ENCODE measurements at places on chromosomes 6 and 20.

DNA sequence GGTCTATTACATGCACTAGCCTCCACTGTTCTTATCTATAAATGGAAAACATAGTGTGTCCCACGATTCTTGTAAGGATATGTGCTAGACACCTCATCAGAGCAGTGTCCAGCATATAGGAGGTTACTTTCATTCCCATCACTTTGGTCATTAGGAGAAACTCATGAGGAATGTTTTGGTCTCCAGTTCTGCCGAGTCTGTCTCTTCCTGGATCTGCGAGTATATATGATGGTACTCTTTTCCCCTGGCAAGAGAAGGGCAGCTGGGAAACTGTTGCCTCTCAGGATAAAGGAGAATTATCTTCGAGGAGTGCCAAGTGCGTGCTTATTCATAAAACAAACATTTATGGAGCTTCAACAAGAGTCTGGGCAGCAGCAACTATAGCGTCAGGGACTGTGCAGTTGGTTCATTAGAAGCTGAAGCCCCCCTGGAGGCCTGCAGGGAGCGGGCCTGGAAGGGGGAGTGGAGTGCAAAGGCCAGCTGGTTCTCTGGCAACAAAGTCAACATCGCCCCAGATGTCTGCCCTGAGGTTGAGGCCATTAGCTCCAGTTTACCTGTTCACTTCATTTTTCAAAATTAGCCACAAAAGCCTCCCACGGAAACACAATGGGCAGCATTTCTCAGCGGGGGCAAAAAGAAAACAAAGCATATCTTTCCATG lies 811.9 kb downstream of the MAFB start:
- DNase-seq: peak; percentile 6

- no peak for DNase-seq
Observed at GRCh38 chr6:11065436-11066202, 21.5 kb upstream of the ELOVL2 start.

DNA sequence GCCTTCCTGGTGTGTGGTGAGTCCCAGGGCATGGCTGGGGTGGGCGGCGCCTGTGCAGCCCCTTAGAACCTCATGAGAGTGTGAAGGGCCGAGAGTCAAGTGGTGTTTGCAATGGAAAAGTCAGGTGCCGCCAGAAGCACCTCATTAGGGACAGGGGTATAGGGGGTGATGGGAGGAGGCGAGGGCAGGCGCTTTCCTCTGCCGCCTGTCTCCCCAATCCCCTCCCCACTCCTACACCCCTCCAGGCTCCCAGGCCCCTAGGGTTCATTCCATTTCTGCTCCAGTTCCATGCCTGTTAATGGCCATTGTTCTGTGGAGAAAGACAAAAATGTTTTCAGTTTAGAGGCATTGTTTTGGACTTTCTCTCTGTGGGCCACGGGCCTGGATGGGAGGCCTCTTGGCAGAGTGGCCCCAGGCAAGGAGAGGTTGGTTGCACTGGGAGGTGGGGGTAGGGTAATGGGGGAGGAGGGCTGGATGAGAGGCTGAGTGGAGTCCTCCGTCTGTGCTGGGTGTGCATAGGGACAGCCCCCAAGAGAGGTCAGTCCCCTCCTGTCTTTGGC lies 21.4 kb upstream of the SCUBE3 start:
- DNase-seq: no peak

- DNase-seq: no peak
Observed at GRCh38 chr20:57619051-57619831, 985 bp downstream of the ZBP1 start.

DNA sequence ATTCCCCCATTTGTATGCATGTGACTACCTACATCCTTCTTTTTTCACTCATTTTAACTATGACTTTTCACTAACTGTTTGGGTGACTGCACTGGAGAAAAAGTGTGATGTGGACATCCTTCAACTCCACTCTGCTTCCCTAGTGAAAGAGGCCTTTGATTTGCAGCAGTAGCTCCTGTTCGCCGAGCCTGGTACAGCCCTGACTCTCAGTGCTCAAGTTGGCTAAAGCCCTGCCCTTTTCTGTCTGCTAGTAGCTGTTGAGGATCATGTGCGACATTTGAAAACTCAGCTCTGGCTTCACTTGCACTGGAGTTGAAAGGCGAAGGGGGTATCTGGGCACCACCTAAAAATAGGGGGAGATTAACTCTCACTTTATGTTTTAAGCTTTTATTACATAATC lies 42.1 kb downstream of the DAAM2 start:
- no peak for DNase-seq

DNA sequence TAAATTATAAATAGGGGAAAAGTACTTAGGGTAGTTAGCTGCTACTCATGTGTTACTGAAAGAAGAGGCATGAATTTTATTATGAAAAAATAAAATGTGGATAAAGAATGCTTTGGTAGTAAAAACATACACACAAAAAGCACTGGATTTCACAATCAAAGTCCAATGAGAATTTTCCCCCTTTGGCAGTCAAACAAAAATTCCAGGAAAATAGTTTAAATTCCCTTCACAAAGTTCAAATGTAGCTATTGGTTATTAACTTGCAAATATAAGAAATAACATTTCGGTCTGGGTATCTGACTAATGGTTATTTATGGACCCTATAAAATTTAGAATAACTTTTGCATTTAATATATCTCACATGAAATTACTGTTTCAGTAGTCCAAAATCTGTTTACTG lies 210.4 kb downstream of the FOXC1 start:
- no peak for DNase-seq

DNA sequence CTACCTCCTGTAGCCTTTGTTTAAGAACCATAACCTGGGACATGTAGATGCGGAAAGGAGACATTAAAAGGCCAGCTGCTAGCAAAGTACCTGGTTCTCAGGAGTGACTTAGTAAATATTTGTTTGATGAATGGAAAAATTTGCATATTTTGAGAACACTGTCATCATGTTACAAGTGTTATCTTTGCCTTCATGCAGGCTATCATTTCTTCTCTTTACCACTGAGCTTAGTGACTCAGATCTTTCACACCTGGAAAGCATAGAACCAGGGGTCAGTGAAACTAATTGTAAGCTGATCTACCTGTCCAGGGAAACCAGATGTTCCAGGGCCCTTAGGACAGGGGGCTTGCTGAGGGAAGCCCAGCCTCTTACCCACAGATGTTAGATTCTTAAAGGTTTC lies 5.4 kb downstream of the ZFP57 start:
- DNase-seq: peak; percentile 40

DNA sequence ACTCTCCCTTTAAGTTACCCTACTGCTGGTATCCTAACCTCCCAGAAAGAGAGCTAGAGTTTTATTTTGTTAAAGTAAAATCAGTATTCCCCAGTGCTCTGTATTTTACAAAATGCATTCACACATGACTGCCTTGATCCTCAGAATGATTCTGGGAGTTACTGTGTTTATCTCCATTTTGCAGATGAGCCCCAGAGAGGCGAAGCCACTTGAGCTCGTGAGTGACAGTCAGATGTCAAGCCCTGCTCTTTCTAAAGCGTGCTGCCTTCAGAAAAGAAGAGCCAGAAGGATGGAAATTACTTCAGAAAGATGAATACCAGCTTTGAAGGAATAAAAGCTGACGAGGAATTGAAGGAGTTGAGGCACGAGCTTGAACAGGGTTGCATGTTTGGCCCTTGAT lies 14.1 kb upstream of the OSER1 start:
- no peak for DNase-seq

DNA sequence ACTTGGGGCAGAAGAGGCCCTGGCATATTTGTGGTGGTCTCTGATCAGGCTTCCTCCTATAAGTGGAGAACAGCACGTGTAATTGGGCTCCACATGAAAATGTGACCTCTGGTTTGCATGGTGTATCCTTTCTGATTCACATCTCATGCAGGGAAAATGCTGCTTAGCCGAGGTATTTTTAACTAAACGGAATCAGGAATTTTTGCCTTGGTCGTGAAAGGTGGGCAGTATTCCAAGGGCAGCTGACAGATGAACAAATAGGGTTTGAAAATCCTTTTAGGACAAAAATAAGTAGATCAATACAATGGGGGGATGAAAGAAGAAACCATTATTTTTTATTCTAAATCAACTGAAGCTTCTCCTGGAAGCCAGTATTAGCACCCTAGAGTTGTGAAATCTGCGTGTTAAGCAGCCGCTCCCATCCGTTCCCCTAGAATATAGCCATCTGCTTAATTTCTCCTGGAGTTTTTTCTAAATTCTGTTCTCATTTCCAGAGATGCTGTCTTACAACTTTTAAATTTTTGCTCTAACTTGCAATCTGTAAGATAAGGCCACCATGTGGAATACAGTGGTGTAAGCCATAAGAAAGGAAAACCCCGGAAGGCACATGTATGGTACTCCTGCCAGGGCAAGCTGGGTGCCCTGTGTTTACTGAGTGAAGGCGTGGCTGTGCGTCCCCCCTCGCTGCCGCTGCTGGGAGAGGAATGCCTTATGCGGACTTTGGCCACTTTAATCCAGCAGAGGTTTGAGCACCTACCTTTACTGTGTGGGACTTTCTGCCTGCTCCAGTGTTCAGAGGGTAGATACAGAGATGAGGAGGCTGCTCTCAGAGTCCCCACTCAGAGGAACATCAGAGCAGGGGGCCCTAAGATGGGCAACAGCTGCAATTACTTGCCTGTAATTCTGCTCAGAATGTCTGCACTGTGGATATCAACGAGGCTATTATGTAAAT lies 52.4 kb downstream of the SYNJ2 start:
- DNase-seq: no peak

DNA sequence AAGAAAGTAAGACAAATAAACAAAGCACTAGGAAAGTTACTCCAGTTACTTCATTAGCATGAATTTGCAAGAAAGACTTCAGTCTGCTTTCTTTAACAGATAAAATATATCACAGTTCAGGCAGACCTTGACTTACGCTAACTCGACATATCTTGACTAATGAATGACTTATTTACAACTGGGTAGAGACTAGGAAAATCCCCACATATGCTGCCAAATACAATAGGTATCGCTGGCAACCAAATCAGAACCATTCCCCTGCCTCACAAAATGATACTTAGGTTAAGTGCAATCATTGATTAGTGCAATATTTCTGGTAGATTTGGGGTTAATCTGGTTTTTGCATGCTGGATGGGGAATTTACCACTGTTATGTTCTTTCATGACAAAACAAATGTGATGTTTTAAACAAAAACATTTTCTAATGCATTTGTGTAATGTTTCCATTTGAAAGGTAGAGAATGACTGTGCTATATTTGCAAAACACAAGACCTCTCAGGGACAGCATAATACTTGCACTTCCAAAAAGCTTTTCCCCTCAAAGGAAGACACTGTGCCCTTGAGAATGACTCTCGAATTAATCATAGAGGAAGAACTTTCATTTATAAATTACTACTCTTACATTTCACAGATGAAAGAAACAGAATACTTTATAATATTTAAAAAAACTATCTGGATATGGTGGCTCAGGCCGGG lies 101.6 kb downstream of the PRKN start:
- DNase-seq: no peak

GRCh38 chr6:71383901-71384489 lies 95.4 kb downstream of the OGFRL1 start:
- no peak for DNase-seq

DNA sequence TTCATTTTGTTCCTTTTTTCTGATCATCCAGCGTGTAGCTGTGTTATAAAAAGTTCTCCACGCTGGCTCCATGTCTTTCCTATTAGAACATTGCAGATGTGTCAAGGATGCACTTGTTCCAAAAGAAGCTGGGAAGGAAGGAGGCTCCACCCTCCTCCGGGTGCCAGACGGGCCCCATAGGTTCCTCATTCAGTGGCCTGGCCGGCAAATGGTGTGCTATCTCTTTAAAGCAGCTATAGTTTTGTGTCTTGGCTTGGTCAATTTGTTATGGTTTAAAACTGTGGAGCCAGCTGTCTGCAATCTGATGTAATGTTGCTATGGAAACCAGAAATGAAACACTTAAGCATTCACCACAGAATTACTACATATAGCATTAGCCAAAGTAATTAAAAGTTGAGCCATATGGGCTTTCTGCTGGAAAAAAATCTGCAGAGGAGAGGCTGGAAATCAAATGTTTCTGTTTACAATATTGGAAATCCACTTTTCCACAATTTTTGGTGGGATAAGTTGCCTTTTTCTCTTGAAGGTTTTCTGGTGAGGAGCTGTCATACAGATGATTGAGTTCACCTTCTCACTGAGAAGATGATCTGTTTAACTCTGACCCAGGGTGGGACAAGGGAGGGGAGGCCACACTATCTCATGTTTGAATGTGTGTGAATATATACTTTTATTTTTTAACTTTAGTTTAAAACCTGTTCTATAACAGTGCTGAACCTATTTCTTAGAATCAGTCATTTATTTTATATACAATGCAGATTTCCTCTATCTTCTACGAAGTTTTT lies 167.4 kb downstream of the SASH1 start:
- DNase-seq: peak; percentile 45

GRCh38 chr6:15132854-15133670 lies 112.8 kb upstream of the JARID2 start:
- DNase-seq: no peak

- DNase-seq: no peak
Observed at GRCh38 chr6:29563435-29563965, 4.0 kb upstream of the UBD start.

DNA sequence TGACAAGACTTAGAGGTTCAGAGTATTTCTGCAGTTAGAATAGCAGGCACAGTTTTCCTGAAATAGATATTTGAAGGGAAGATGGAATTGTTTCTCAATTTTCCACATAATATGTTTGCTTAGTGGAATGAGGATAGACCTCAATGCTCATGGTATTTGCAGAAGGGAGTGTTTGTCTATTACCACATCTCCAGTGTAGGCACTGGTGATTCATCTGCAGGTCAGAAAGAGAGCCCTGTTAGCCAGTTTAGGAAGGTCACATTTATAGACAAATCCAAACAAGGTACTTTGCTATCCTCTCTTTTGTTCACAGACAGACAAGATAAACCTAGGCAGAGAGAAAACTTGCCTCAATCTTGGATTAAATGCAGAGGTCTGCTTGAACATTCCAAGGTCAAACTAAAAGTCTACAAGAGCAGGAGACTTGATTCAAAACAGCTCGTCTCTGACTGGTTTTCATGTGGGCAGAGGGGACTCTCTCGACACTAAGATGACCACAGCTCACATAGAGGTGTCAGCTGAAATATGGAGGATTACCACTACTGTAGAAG lies 22.8 kb downstream of the ISM1 start:
- DNase-seq: no peak

DNA sequence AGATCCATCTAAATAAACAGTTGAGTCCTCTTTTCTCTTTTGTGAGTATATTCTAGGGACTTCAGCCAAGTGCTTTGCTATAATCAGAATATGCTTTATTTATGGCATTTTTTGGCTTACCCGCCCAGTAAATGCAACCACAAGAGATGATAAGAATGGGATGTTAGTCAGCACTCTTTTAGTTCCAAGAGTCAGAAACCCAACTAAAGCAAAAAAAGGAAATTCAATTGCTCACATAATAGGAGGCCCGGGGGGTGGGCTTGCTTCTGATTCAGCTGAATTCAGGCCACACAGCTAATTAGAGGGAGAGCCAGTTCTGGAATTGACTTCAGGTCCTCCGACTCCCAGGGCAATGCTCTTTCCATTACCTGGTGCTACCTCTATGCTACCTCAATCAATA lies 250.6 kb downstream of the FARS2 start:
- DNase-seq: no peak

GRCh38 chr6:1285556-1285955 lies 26.3 kb upstream of the FOXQ1 start:
- no peak for DNase-seq
